ENCODE measurements at places on chromosomes 2 and 18.

GRCh38 chr2:215750763-215751162 is 262.6 kb downstream of the MREG start:
- DNase-seq: no peak

DNA sequence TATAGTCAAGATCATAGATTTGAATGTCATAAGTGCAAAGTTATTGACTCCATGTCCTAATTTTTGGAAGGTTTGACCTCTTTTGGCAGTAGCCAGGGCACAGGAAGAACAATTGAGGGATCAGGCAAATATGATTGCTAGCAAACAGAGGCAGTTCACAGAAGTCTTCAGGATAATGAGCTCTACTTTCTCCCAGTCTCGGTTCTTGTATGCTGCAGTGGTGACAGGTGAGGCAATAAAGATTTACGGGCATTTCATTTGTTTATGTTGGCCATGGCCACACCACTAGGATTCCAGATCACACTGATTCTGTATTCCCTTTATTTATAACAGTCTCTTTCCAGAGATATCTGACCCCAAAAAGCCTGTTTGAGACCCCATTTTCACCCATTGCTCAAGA is 137.5 kb downstream of the UBR3 start:
- DNase-seq: no peak

GRCh38 chr18:58015065-58015780 is 28.8 kb upstream of the NEDD4L start:
- no peak for DNase-seq

DNA sequence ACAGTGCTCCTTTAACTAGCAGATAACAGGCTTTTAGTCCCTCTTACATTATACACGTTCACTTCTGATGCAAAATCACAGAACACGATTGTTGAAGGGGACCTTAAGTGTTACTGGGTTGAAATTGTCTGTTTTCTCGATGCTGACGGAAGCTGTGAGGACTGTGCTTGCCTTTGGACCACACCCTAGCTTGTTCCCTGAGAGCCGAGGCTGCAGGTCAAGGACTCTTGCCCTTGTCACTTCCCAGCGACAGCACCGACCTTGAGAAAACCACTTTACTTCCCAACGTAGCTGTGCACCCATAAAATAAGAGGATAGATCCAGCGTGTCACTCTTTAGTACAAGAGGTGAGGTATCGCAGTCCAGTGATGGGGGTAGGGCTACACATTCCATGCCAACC is 701.0 kb downstream of the DCDC2C start:
- no peak for DNase-seq

- DNase-seq: no peak
Measured at GRCh38 chr2:48016225-48017019, 110.1 kb upstream of the FBXO11 start.

DNA sequence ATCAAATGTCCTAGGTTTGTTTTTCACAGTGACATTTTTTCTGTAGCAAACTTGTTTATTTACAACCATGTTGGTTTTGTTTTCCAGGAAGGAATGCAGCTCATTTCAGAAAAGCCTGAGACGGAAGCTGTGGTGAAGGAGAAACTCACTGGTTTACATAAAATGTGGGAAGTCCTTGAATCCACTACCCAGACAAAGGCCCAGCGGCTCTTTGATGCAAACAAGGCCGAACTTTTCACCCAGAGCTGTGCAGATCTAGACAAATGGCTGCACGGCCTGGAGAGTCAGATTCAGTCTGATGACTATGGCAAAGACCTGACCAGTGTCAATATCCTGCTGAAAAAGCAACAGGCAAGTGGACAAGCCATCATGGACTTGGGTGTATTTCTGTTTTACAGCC is 79.2 kb upstream of the EML6 start:
- DNase-seq: no peak

Data from thyroid gland (tissue), 4 donors.